ENCODE measurements at places on chromosomes 5 and 9.

DNA sequence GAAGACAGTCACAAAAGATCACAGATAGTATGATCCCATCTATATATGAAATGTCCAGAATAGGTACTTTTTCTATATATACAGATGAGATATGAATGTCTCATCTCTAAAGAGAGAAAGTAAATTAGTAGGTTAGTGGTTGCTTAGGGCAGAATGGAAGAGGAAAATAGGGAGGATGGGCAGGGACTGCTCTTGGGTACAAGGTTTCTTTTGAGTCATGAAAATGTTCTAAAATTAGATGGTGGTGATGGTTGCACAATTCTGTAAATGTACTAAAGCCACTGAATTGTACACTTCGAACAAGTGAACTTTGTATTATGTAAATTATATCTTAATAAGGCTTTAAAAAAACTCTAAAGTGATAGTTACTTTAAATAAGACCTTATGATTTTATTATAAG lies 59.6 kb upstream of the GRAMD2B start:
- no peak for DNase-seq

GRCh38 chr9:33187519-33188218 lies 20.5 kb upstream of the B4GALT1 start:
- no peak for DNase-seq

- no peak for DNase-seq
Measured at GRCh38 chr5:34499001-34499734, 157.0 kb upstream of the RAI14 start.

- no peak for DNase-seq
Measured at GRCh38 chr9:17637229-17637628, 58.4 kb downstream of the SH3GL2 start.

Data from NCI-H2081 (cell line).